ENCODE measurements at places on chromosomes 5 and 9.

- DNase-seq = no peak
Measured at GRCh38 chr9:131487001-131487400, 15.7 kb upstream of the POMT1 start.

GRCh38 chr9:98222885-98223691 lies 30.7 kb upstream of the CORO2A start:
- no peak for DNase-seq

DNA sequence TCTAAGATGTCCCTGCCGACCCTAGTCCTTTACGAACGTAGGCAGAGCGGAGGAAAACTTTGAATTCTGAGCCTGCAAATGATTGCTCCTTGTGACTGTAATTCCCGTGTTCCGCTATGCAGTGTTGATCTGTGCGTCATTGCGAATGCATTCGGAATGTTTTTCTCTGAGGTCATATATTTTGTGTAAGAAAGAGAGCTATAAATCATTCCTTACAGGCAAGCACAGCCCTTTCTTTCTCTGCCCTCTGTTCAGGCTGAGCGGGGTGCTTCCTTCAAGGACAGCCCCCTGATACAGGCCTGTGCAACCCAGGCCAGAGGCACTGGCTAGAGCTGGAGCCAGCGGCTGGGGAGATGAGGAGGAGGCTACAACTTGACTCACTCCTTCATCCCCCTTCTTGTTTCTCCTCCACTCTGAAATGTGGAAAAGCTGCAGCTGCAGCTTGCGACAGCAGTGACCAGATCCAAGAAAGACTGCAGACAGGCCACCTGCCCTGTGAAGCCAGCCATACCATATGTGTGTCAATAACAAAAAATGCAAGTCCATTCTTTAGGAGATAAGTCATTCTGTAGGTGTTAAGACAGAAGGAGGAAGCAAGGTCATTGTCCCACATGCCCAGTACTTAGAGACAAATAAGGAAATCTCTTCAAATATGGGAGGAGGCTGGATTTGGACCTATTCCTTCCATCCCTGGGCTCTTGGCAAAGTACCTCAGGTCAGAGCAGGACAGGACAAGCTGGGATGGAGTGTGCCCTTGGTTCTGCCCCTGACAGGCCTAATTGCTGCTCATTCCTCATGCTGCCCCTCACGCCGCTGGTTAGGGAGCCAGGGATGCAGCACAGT lies 345.7 kb upstream of the WWC1 start:
- peak; percentile 25 for DNase-seq

DNA sequence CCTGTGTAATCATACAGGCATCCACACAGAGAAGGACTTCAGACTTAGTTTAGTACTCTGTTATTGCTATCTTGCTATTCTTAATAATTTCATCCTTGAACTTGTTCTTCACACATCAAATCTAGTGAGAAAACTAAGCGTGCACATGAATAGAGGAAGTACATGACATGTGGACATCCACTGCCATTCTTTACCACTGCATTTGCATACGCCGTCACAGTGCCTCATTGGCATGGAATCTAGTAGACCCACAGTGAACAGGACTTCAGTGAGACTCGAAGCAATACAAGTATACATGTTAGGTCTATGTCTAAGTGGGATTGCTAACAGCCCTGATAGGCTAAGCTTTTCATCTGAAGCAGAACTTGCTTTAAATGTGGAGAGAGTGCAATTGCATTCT lies 592.1 kb downstream of the TLE4 start:
- DNase-seq = no peak

DNA sequence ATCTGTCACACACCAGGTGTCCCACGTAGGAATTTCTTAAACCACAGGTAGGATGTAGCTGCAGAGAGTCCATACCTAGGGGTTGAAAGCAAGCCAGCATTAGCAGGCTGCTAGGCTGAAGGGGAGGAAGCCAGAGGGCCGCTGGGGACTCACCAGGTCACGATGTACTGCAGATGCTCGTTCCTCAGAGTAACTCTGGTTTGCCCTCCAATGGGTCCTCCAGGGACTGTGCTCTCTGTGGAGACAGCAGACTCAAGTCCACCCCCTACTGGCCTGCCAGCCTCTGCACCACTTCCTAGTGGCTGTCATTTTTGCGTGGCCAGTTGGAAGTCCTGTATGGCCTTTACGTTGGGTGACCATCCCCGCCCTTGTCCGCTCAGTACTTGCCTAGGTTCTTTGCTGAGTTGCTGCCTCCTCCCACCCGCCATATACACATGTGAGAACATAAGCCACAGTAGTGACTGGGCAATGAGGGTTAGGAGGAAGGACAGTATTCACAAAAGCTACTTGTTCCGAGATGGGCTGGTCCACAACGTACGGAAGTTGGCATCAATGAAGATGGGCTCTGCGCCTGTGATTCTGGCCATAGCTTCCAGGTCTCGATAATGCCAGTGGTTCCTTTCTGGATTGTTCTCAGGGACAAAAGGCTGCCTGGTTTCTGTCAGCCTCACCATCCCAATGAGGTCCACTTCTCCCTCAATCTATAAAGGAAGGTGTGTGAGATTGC lies 4.1 kb downstream of the RPL7A start:
- DNase-seq = no peak

DNA sequence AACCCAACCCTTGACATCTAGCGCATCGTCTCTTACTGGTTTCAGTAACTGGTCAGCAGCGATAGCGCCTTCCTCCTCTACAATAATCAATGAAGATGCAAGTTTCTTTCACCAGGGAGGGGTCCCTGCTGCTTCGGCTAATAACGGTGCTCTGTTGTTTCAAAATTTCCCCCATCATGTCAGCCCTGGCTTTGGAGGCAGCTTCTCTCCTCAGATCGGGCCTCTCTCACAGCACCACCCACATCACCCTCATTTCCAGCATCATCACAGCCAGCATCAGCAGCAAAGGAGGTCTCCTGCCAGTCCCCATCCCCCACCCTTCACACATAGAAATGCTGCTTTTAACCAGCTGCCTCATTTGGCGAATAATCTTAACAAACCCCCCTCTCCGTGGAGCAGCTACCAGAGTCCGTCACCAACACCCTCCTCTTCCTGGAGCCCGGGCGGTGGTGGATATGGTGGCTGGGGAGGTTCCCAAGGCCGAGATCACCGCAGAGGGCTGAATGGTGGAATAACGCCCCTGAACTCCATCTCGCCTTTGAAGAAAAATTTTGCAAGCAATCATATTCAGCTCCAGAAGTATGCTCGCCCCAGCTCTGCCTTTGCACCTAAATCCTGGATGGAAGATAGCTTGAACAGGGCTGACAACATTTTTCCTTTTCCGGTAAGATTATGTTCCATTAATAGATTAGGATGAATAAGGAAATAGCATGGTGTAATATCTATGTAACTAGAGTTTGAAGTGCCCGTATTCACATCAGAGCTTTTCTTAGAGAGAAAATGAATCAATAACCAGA lies 2.2 kb downstream of the CPEB4 start:
- no peak for DNase-seq

GRCh38 chr5:125293223-125293622 lies 546.8 kb upstream of the ZNF608 start:
- no peak for DNase-seq

DNA sequence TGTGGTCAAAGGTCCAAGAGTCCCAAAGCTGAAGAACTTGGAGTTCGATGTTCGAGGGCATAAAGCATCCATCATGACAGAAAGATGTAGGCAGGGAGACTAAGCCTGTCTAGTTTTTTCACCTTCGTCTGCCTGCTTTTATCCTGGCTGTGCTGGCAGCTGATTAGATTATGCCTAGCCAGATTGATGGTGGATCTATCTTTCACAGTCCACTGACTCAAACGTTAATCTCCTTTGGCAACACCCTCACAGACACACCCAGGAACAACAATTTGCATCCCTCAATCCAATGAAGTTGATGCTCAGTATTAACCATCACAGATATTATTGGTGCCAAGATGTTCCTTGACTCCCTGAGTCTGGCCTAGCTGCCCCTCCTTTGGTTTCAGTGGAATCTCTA lies 530.8 kb upstream of the CLINT1 start:
- DNase-seq = no peak

GRCh38 chr5:5881294-5881693 lies 458.8 kb downstream of the ICE1 start:
- DNase-seq = no peak

DNA sequence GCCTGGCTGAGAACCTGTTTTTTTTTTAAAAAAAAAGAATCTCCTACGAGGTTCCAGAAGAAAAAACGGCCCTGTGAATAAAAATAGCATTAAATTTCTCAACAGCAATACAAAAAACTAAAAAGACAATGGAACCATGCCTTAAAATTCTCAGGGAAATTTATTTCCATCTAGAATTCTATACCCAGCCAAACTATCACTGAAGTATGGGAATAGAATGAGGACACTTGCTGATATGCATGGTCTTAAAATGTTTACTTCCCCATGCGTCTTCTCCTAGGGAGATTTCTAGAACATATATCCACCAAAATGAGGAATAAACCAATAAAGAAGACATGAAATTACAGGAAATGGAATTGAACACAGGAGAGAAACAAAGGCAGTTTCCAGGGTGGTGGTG lies 16.5 kb upstream of the NSMF start:
- no peak for DNase-seq

- DNase-seq = no peak
Measured at GRCh38 chr9:124007565-124008302, 3.8 kb upstream of the LHX2 start.

- no peak for DNase-seq
Measured at GRCh38 chr5:98768160-98768959, 5.1 kb upstream of the RGMB start.

DNA sequence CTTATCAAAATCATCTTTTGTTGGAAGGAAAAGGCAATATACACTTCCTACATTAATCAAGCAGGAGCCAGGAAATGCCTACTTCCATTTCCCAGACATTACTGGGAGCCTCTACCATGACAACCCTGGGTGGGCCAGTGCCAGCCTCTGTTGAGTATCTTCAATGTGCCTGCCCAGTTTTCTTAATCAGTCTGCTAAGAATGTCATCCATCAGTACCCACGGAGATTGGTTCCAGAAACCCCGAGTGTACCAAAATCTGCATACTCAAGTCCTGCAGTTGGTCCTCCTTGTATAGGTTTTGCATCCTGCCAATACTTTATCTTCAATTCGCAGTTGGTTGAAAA lies 82.4 kb downstream of the MARCHF3 start:
- DNase-seq = no peak
